ENCODE measurements at places on chromosomes 4 and X. TPM values are rescaled to one million over a fixed set of nuclear protein-coding genes. Genes with fewer than 3 reads are reported as not detected.
A peak's percentile ranks its signal among the peaks of the same experiment; 100 is the strongest.

- DNase-seq, result no peak
- no peaks in the 10 kb centered on the region for H3K27me3 ChIP-seq
- no peaks in the 10 kb centered on the region for H3K4me1 ChIP-seq
- no peaks in the 10 kb centered on the region for H3K36me3 ChIP-seq
These were observed 581.8 kb downstream of the NLGN4X start for GRCh38 chrX:5646818-5647217.

DNA sequence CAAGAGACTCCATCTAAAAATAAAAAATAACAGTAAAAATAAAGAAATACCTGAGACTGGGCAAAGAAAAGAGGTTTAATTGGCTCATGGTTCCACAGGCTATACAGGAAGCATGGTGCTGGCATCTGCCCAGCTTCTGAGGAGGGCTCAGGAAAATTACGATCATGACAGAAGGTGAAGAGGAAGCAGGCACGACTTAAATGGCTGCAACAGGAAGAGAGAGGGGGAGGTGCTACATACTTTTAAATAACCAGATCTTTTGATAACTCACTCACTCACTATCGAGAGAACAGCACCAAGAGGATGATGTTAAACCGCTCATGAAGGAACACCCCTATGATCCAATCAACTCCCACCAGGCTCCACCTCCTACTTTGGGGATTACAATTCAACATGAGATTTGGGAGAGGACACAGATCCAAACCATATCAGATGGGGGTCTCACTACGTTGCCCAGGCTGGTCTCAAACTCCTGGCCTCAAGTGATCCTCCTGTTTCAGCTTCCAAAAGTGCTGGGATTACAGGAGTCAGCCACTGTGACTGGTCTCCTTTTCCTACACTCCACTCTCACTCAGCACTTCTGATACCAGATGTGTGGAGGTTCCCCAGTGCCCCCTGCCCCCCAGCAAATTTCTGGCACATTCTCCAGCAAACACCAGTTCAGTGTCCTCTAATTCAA is 11.9 kb upstream of the ZNF157 start:
- H3K4me3 ChIP-seq, result no peak overlapping the region
- H3K4me1 ChIP-seq, result peaks cover 7% of the 10 kb centered on the region
- H3K27me3 ChIP-seq, result no peaks in the 10 kb centered on the region
- no peak for DNase-seq

DNA sequence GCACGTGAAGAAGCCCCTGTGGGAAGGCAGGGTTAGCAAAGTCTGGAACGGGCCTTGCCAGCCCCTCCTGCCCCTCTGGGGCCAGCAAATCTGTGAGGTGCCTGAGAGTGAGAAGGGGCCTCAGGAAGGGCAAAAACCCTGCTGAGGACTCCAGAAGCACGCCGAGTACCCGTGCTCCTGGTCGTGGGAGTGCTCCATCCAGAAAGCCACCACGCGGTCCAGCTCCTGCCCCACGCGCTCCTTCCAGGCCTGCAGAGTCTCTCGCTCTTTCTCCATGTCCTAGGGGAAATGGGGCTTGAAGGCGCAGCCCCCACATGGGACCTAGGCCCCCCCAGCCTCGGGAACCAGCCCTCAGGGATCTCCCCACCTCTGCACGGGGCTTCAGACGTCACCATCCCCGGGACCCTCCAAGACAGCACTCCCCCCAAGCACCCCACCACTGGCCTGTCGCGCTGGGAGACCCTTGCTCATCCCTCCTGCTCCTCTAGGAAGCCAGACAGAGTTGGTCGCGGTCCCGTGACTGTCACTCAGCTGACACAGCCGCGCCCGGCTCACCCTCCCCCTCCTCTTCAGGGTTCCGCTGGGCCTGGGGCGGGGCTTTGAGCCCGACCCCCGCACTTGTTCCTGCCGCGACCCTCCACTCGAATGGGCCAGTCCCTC is at the start of gene RENBP:
Gene RENBP, minus strand, starts transcription at position 504 of the 660 bp plus-strand sequence. Its CDS starts 33 bp downstream, at position 471.
- peaks cover 16% of the 10 kb centered on the region for H3K36me3 ChIP-seq
- peaks cover 52% of the 10 kb centered on the region for H3K4me1 ChIP-seq
- no peak for DNase-seq
- H3K4me3 ChIP-seq, result peak within 1 kb of the TSS; percentile 50
- H3K27ac ChIP-seq, result no peak within 1 kb of the TSS
- peaks cover 33% of the 10 kb centered on the region for H3K27me3 ChIP-seq

The GDI1 gene
- 39.2 TPM for total RNA-seq

The MAGEA9B gene
- not detected for total RNA-seq

The HTT gene
- total RNA-seq, result 12.8 TPM

DNA sequence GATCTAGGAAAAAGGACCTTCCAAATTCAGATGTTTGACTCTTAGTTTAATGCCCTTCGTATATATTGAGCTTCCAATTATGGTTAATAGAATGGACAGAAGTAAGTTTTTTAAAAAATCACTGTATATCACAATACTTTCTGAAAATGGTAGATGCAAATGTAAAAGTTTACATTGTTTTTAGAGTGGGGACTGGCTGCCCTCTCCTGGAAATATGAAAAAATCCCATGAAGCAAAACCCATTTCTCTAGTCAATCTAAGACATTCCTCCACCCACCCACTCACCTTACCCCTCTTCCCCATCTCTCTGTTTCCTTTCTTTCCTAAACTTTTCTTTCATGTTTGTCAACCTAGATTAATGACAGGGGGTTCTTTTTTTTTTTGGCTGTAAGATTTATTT is 134.5 kb downstream of the ARHGAP6 start:
- no peaks in the 10 kb centered on the region for H3K36me3 ChIP-seq
- no peaks in the 10 kb centered on the region for H3K4me1 ChIP-seq
- no peak for DNase-seq
- no peak overlapping the region for H3K27ac ChIP-seq

The MAGEB17 gene
- total RNA-seq, result not detected

GRCh38 chr4:114386637-114387233 is 211.9 kb upstream of the UGT8 start:
- H3K27ac ChIP-seq, result no peak overlapping the region
- H3K27me3 ChIP-seq, result no peaks in the 10 kb centered on the region
- no peak for DNase-seq
- H3K4me3 ChIP-seq, result no peak overlapping the region
- H3K36me3 ChIP-seq, result no peaks in the 10 kb centered on the region

DNA sequence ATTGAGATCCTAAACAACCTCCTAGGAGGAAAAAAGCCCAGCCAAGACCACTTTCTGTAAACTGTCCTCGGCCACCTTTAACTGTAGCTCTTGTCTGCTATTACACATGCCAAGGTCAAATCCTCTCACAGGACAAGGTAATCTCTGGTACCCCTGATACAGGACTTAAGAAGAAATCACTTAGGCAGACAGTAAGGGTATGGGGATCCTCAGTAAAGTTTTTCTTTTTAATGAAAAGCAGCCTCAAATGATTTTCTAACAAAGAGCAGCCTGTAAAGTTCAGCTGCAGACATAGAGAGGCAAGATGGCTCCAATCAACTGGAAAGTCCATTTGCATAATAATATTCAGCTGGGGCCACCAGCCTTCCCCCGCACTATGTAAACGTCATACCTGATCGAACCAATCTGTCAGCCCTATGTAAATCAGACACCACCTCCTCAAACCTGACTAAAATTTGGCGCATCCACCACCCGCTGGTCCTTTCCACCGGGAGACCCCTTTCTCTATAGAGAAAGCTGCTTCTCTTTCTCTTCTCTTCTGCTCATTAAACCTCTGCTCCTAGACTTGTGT is 14.6 kb upstream of the MPP1 start:
- DNase-seq, result no peak
- H3K4me3 ChIP-seq, result no peak overlapping the region
- H3K4me1 ChIP-seq, result no peaks in the 10 kb centered on the region
- no peaks in the 10 kb centered on the region for H3K27me3 ChIP-seq
- H3K36me3 ChIP-seq, result no peaks in the 10 kb centered on the region
- H3K27ac ChIP-seq, result no peak overlapping the region

DNA sequence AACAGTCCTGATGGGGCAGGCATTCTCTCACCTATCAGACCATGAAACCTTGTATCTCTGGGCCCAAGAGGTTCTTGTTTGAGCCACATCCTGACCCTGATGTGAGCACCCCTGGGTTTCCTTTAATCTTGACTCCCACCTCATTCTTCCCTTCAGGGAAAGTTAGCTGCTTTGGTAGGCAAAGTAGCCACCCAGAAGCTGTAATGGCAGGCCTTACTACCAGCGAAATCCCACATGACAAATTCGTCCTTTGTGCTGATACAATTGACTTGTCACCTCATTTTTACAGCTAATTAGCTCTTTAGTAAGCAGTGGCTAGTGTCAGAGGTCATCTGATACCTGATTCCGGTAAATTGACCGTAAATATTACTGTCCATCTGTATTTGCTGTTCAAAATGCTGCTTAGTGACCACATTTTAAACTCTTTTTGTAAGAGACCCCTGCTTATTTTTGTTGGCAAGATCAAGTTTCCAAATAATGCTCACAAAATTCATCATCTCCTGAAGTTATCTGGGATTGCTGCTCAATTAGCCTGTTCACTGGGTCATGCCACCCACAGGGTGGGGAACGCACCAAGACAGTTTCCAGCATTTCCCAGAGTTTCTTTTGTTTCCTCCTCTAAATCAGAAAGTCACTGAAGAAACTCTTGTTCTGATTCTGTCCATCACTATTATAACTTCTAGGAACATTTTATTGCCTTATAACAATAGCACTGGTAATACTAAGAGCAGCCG is 329.7 kb downstream of the GPAT3 start:
- H3K4me1 ChIP-seq, result no peaks in the 10 kb centered on the region
- no peaks in the 10 kb centered on the region for H3K36me3 ChIP-seq
- no peak for DNase-seq
- no peaks in the 10 kb centered on the region for H3K27me3 ChIP-seq
- no peak overlapping the region for H3K27ac ChIP-seq

- H3K27me3 ChIP-seq, result no peaks in the 10 kb centered on the region
- H3K36me3 ChIP-seq, result no peaks in the 10 kb centered on the region
- no peak overlapping the region for H3K4me3 ChIP-seq
- H3K27ac ChIP-seq, result no peak overlapping the region
- no peak for DNase-seq
- no peaks in the 10 kb centered on the region for H3K4me1 ChIP-seq
These were observed 24.4 kb upstream of the ZFX start for GRCh38 chrX:24125028-24125612.

DNA sequence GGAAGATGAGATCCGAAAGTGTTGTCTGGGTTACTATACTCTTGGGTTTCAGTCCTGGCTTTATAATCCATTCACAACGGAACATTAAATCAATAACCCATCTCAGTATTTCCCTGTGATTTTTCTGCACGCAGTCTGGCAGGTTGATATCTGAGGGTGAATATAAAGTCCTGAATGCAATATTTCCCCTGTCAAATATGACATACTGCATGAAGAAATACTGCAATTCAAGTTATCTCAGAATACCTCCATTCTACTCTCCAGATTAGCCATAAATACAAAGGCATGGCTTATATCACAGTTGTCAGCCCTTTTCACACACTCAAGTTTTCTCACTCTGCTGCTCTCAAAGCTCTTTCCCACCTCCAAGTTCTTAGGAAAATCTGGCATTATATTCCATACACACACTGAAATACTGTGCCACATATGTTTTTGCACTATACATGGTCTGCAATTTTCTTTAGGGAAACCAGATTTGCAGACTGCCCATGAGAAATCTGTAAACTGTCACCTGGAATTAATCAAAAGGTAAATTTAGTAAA is 64.7 kb downstream of the WDFY3 start:
- no peak overlapping the region for H3K4me3 ChIP-seq
- no peaks in the 10 kb centered on the region for H3K36me3 ChIP-seq
- no peak for DNase-seq
- no peak overlapping the region for H3K27ac ChIP-seq
- no peaks in the 10 kb centered on the region for H3K4me1 ChIP-seq

GRCh38 chr4:113445286-113445685 is 316.3 kb downstream of the CAMK2D start:
- no peak overlapping the region for H3K4me3 ChIP-seq
- no peaks in the 10 kb centered on the region for H3K36me3 ChIP-seq
- H3K27ac ChIP-seq, result peak overlapping the region; percentile 26
- H3K27me3 ChIP-seq, result no peaks in the 10 kb centered on the region
- no peaks in the 10 kb centered on the region for H3K4me1 ChIP-seq

The MAGEE1 gene
- total RNA-seq, result 0.85 TPM

DNA sequence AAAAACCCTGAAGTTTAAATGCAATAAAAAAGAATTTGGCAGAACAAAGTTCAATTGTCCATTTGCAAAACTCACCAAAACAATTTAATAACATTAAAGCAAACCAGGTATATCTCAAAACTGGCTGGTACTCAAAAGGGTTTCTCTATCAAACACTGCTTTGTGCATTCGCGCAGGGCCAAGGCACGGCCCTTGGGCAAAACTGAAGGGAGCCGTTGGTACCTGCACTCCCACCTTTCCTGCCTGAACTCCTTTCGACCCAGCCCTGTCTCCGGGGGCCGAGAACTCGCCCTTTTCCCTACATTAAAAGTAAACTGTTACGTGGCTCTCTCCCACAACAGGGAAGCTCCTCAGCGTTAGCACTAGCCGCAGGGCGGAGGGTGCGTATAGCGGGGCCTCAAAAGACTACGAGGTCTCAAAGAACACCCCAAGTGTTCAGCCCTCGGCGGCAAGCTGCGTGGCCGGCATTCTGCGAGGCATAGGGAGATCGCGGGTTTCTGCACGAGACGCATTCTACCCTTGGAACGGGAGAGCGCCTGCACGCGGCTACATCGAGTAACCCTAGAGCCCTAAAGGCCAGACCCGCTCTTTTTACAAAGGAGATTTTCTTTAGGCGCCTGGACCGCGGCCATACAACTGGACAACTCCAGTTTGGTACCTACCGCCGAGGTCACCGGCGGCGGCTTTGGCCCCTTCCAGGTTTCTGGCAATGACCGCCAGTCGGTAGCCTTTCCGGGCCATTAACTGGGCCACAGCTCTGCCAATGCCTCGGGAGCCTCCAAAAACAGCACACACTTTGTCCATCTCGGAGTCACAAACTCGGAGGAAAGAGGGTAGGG is 550 bp downstream of the CBR4 start:
- H3K27ac ChIP-seq, result peak overlapping the region; percentile 96
- peaks cover 6% of the 10 kb centered on the region for H3K4me1 ChIP-seq
- peak overlapping the region; percentile 71 for H3K4me3 ChIP-seq
- no peaks in the 10 kb centered on the region for H3K27me3 ChIP-seq
- DNase-seq, result peak; percentile 67

GRCh38 chr4:67746797-67747495 is 7.2 kb downstream of the GNRHR start:
- peak; percentile 12 for DNase-seq
- no peaks in the 10 kb centered on the region for H3K4me1 ChIP-seq
- no peak overlapping the region for H3K4me3 ChIP-seq
- no peak overlapping the region for H3K27ac ChIP-seq
- no peaks in the 10 kb centered on the region for H3K36me3 ChIP-seq

- no peak overlapping the region for H3K27ac ChIP-seq
- no peaks in the 10 kb centered on the region for H3K27me3 ChIP-seq
- peaks cover 20% of the 10 kb centered on the region for H3K36me3 ChIP-seq
These were observed 661 bp upstream of the RBM41 start for GRCh38 chrX:107119283-107119682.

The ADH6 gene
- total RNA-seq, result 0.09 TPM

The HOPX gene
- total RNA-seq, result 5.9 TPM

The ARSJ gene
- 3.1 TPM for total RNA-seq

DNA sequence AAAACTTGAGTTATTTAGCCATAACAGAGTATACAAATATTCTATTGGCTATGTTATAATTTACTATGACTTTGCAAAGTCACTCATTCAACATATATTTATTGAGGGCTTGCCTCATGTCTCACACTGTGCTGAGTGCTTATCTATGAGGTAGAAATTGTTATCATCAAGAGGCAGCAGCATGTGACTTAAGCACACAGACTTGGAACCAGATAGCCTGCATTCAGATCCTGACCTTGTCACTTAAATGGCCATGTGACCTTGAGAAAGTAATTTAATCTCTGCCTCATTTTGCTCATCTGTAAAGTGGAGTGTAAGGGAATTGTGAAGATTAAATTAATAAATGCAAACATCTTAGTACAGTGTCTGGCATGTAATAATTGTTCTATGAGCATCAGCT is 10.1 kb upstream of the EXOSC9 start:
- H3K4me1 ChIP-seq, result peaks cover 23% of the 10 kb centered on the region
- no peaks in the 10 kb centered on the region for H3K27me3 ChIP-seq
- H3K27ac ChIP-seq, result no peak overlapping the region
- H3K4me3 ChIP-seq, result no peak overlapping the region
- no peaks in the 10 kb centered on the region for H3K36me3 ChIP-seq

The HMX1 gene
- not detected for total RNA-seq

Data from thymus (tissue), 14 donors.